ENCODE measurements at places on chromosomes 2 and 18. TPM values are rescaled to one million over a fixed set of nuclear protein-coding genes. Genes with fewer than 3 reads are reported as not detected.

The CCDC85A gene
- total RNA-seq: 12.4 TPM

The TUBB8B gene
- total RNA-seq: not detected

The ME2 gene
- 120 TPM for total RNA-seq

The PTH2R gene
- under 0.01 TPM for total RNA-seq

The RABL2A gene
- 10.1 TPM for total RNA-seq

The CNTNAP5 gene
- total RNA-seq: not detected

The GKN1 gene
- total RNA-seq: not detected

The RAB11FIP5 gene
- 58.9 TPM for total RNA-seq

The LIMS4 gene
- 18.4 TPM for total RNA-seq

The DSEL gene
- 33.4 TPM for total RNA-seq

The RBKS gene
- 1.5 TPM for total RNA-seq

The SCN2A gene
- total RNA-seq: 5.6 TPM

The NEB gene
- total RNA-seq: 1.2 TPM

The ANKRD23 gene
- 1.2 TPM for total RNA-seq

The COL4A3 gene
- total RNA-seq: under 0.01 TPM

The LYG2 gene
- not detected for total RNA-seq

The IL1R2 gene
- not detected for total RNA-seq

Measured in smooth muscle cell of the umbilical artery (primary cell).